ENCODE measurements at places on chromosomes 2 and 18.

DNA sequence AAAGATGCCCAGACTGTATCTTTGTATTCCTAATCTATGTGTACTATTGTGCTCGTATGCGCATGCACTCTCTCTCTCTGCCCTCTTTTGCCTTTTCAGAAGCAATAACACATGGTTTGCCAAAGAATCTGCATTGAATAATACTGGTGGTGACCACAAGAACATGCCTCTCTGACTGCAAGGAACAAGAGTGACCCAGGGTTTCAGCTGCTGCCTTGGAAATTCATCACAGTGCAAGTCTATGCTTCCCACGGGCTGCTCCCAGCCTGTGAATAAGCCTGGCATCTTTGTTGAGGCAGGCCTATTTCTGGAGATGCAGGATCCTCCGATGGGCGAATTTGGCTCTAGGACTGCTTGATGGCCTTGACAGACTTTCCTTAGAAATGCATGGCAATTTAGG is 689.4 kb upstream of the FANCL start:
- DNase-seq, result no peak

DNA sequence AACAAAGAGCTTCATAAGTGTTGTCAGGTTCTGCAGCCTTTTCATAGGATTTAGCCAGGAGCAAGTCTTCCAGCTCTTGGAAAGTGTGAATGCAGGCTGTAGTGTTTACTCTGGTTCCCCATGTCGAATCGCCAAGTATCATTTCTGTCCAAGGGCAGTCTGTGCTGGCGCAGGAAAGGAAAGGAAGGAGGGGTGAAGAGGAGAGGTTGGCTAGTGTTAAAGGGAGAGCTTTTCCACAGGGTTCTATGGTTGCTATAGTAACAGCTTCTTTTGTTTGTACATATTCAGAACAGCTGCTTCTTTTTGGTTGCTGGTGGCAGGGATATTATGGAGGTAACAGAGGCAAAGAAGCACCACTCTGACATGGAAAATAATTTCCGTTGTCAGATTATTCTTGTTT is 69.9 kb downstream of the KCNH7 start:
- DNase-seq, result no peak

DNA sequence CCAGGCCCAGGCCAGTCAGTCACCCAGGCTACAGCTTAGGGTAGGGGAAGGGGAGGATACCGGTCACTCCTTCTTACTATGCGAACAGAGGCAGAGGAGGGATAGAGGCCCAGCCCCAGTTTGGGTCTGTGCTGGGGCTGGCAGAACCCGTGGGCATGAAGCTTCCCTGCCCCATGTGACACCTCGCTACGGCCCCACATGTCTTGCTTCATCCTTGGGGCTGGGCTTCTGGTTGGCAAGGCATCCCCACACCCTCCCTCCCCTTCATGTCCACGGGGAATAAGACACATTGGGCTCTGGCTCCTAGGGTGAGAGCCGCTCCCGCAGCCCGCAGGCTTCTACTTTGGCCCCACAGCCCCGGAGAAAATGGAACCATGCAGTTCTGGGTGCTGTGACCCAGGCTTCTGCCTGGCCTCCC is 32.4 kb downstream of the HS1BP3 start:
- no peak for DNase-seq

GRCh38 chr18:31575515-31576257 is 16.0 kb upstream of the TTR start:
- DNase-seq, result no peak

DNA sequence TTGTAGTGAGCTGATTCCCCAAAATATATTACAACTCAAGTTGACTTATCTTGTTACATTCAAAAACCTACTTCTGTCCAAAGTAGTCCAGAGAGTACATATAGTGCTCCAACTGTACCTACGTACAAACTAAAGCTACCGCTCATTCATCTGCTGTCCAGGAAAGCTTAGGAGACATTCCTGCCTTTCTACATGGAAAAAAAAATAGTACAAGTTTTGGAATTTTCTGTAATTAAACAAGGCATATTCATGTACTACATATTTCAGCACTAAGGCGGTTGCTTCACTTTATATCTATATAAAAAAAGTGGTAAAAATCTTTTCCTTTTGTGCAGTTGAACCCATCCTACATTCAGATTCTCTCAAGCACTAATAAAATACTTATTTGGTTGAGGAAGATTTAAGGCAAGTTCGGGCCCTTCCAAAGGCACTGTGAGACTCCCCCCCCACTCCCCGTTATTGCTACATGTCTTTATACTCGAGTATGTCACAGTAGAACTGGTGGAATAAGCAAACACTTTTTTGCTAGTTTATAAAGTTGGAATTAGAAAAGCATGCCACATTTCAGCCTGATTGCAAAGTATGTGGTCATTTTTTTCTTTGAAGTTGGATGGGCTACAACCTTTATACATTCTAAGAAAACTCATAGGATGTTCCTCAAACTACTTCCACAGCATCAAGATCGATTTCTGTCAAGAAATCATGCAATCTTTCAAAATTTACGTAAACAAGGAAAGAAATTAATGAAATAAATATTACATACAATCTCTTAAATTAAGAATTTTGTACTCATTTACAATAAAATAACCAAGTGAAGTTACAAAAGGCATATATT is 3.7 kb downstream of the ZFP36L2 start:
- DNase-seq, result no peak

GRCh38 chr2:232488721-232489300 is 1.2 kb upstream of the ECEL1 start:
- no peak for DNase-seq

- DNase-seq, result no peak
Measured at GRCh38 chr2:150003544-150003943, 416.0 kb upstream of the MMADHC start.

DNA sequence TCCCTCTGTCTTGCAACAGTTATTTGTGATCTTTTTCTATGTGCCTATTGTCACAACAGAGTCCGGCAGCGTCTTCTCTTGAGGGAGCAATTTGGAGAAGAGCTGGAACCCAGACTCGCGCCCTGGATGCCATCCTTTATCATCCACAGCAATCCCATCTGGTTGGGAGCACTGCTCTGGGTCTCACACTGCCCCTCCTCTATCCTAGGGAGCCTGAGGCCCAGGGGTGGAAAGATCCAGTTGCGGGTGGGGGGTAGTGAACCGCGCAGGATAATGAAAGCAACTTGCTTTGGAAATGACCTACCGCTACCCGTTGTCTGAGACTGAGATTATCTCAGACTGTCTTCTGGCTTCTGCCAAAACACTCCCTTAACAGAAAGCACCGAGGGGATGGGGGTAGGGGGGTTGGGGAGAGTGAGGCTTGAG is 713 bp downstream of the WBP1 start:
- DNase-seq, result no peak

- DNase-seq, result no peak
Measured at GRCh38 chr2:164430166-164430783, 191.0 kb downstream of the GRB14 start.
